ENCODE measurements at places on chromosomes 1 and 21.
A peak's percentile ranks its signal among the peaks of the same experiment; 100 is the strongest.

- DNase-seq = no peak
Measured at GRCh38 chr1:5991381-5992025, 722 bp downstream of the NPHP4 start.

DNA sequence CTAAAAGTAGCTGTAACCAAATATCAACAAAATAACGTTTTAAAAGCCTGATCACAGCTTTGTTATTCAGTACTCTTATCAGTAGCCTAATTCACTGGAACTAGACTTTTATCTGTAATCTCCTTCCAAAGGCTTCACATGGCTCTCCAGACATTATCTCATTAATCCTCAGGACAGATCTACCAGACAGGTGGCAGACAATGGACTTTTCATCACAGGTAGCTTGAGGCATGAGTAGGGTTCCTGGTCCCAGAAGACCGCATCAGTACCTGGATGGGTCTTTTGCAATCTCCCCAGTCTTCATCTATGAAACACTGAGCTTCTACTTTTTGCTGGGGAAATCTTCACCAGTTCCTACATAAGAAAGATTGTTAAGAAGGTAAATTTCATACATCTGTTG, 132.2 kb upstream of the FOXD3 start:
- no peak for DNase-seq

- DNase-seq = no peak
Measured at GRCh38 chr1:88266051-88266450, 418.0 kb upstream of the PKN2 start.

- no peak for DNase-seq
Measured at GRCh38 chr21:37139902-37140301, 66.8 kb downstream of the TTC3 start.

DNA sequence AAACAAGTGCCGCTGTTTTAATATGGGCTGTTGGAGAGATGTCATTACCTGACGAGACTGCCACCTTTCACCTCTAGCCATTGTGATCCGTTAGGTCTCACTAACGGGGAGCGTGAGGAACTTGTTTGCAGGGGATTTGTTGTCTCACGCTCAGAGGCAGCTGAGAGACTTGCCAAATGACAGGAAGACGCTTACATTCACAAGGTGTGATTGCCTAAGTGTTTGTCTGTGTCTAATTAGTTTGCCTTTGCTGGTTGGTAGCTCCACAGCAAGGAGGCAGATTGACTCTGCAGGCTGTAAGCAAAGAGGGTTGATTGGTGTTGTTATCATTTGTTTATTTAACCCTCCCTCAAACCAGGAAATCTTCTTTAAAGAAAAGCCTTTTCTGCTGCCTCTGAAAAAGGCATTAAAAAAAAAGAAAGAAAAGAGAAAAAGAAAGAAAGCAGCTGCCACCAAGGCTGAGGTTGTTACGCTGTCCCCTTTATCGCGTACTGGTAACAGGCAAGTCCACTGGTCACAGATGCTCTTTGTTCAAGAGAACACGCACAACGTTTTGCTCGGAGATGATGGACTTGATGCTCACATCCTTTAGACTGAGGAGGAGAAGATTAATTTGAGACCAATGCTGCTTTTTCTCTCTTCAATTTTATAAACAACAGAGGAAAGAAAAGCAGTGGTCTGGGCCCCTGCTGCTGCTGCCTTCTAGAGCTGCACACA, 203.9 kb downstream of the ZNF326 start:
- no peak for DNase-seq

GRCh38 chr1:62891956-62892562, 108.1 kb downstream of the ATG4C start:
- no peak for DNase-seq

- no peak for DNase-seq
Measured at GRCh38 chr1:113488576-113489177, 98.4 kb downstream of the MAGI3 start.

DNA sequence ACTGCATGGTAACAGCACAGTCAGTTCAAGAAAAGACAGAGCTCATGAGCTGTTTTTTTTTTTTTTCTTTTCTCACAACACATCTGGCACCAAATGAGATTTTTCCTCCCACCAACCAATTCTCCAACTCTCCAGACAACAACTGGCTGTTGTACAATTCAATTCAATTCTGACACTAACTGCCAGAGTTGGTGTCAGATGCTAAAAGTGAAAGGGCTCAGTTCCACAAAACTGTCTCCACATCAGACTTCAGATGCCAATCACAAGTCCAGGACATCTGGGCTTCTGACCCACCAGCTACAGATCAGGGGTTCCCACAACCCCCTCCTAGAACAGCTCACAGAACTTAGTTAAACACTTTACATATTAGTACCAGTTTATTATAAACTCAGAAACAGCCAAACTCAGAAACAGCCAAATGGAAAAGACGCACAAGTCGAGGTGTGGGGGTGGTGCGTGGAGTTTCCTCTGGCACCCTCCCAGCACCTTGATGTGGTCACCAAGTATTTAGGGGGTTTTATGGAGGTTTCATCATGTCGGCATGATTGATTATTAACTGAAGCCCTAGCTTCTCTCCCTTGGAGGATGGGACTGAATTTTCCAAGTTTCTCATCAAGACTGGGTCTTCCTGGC, 39.2 kb upstream of the LRRC8D start:
- DNase-seq = no peak

- no peak for DNase-seq
Measured at GRCh38 chr1:222757646-222758268, 20.8 kb downstream of the FAM177B start.

DNA sequence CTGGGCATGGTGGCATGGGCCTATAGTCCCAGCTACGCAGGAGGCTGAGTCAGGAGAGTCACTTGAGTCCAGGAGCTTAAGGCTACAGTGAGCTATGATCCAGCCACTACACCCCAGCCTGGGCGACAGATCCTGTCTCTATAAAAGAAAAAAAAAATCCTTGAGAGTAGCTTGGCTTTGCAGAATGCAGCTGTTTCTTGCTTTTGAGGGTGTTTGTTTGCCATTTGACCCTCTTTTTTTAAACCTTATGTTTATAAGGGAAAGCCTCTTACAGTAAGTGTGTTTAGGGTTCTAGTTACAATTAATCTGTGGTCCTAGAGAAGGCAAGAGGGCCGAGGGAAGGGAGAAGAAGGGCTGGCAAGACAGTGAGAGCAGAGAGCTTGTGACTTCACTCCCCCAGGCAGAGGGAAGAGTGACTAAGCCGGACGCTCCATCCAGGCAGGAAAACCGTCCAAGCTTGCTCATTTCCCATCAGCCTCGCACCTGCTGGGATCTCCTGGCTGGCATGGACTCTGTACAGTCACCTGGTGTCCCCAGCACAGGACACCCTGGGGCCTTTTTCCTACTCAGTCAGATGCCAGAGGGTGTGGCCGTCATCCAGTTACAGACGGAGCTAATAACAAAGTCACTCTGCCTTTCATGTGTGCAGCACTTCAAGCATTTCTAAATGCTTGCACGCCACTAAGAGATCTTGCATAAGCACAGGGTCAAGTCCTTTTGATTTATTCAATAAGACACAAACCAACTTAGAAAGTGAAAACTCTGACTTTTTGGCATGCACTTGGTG, 55.5 kb upstream of the PSEN2 start:
- no peak for DNase-seq

- no peak for DNase-seq
Measured at GRCh38 chr1:220925707-220926106, 46.5 kb downstream of the HLX start.

- DNase-seq = no peak
Measured at GRCh38 chr1:209531006-209531405, 52.5 kb upstream of the CAMK1G start.

- DNase-seq = no peak
Measured at GRCh38 chr21:34528131-34528561, 16.1 kb upstream of the KCNE1 start.

DNA sequence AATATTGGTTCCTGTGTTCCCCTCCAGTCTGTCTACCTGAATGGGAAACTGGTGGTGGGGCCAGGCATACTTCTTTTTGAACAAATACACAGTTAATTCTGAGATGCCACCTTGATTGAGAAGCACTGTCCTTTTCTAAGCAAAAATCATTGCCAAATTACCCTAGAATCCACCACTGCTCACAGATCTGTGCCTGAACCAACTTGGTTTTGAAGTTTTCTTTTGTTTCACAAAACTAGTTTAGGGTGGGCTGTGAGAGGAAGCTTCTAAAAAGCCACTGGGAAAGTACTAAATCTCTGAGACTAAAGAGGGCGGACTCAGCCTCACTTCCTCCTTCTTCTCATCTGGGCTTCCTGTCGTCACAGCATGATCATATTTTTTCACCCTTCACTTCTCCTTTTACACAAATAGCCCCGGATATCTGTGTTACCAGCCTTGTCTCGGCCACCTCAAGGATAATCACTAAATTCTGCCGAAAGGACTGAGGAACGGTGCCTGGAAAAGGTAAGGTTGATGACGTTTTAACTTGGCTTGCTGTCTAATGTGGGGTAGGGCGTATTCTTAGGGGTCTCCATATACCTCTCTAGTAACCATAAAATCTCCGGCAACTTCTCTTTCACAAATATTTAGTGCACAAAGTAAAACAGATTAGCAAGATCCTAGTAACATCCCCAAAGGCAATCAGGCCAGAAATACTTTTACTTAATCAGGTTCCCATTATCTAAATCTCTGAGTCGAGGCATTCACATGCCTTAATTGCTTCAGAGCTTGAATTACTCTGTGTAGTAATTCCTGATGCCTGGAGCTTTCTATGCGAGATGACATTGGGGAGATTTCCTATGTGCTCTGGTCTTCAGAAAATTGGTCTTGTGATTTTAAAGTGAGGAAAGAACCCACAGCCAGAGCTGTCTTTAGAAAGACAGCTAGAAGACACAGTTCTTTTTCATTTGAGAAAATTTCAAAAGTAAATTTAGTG, at the start of gene CD53:
Gene CD53 (plus strand): TSS at position 404 of the 976 bp plus-strand sequence. CDS start 18,261 bp downstream, outside the sequence.
- no peak for DNase-seq

DNA sequence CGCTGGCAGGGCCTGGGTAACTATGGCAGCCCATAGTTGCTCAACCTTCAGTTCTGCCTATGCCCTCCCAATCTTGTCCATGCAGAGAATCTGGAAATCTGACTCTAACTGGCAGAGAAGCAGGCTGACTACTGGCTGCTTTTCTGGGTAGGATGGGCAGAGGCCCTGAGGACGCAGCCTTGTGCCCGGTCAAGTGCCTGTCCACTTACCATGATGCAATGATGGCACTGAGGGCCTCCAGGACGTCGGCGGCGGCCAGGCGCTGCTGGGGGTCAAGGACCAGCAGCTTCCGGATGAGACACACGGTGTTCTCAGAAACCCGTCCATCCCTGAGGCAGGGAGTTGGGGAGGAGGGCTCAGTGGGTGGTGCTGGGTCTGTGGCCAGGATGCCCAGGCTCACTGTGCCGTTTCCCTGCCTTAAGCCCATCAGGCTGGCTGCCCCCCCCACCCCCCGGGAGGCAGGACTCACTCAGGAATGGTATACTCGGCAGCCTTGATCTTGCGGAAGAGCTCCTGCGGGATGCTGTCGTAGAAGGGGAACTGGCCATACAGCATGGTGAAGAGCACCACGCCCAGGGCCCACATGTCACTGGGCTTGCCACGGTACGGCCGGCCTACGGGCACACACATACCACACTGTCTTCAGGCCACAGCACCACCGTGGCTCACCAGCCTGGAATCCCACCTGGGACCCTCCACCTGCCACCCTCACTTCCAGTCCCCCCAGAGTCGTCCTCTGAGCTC, 20.4 kb upstream of the EVA1B start:
- DNase-seq = no peak

- peak; percentile 79 for DNase-seq
Measured at GRCh38 chr1:88985032-88985431, 7.4 kb downstream of the KYAT3 start.

- no peak for DNase-seq
Measured at GRCh38 chr1:26121854-26122773, 10.5 kb downstream of the PDIK1L start.

DNA sequence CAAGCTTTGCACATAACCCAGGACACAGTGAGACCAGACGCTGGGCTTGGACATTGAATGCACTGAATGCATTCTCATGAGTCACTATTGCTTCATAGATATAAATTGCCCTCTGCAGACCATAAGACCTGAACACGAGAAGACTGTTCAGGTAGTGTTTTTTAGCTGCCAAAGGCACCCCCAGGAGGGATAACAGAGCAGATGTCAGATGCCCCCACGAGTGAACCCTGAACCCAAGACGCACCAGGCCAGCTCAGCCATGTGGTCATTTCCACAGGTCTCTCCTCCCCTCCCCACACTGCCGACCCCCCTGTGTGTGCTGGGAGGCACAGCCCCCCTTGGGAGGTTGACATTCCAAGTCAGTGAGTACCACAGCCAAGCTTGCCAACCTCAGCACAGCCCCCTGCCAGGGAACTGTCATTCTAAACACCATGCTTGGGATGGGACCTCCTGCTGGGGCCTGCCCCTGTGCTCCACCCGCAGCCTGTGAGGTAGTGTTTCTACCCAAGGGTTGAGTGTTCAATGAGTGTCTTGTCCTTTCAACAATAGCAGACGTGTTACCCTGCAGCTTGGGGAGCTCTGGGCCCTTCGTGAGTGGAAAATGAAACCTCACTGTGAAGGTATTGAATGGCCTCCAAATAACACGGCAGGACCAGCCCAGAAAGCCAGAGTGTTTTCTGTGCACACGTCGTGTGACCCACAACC, 68.2 kb downstream of the PSMG1 start:
- no peak for DNase-seq

DNA sequence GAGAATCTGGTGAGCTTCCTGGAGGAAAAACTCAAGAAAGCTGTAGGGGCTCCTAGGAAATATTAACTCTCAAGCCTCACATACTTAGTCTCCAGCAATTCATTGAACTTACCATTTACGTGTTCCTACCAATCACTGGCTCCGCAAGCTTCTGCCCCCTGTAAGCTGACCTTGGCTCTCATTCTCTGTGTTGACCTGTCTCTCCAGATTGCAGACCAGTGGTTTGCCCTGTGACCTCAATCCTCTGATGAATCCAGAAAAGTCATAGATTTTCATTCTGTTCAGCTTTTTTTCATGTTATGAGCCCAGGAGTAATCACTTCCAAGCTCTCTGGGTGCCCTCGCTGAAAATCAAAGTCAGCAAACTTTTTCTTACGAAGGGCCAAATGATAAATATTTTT, 241.9 kb downstream of the DSCAM start:
- DNase-seq = no peak

- no peak for DNase-seq
Measured at GRCh38 chr1:47684964-47685762, 247.3 kb downstream of the FOXD2 start.
